ENCODE measurements at places on chromosomes 4 and X.

DNA sequence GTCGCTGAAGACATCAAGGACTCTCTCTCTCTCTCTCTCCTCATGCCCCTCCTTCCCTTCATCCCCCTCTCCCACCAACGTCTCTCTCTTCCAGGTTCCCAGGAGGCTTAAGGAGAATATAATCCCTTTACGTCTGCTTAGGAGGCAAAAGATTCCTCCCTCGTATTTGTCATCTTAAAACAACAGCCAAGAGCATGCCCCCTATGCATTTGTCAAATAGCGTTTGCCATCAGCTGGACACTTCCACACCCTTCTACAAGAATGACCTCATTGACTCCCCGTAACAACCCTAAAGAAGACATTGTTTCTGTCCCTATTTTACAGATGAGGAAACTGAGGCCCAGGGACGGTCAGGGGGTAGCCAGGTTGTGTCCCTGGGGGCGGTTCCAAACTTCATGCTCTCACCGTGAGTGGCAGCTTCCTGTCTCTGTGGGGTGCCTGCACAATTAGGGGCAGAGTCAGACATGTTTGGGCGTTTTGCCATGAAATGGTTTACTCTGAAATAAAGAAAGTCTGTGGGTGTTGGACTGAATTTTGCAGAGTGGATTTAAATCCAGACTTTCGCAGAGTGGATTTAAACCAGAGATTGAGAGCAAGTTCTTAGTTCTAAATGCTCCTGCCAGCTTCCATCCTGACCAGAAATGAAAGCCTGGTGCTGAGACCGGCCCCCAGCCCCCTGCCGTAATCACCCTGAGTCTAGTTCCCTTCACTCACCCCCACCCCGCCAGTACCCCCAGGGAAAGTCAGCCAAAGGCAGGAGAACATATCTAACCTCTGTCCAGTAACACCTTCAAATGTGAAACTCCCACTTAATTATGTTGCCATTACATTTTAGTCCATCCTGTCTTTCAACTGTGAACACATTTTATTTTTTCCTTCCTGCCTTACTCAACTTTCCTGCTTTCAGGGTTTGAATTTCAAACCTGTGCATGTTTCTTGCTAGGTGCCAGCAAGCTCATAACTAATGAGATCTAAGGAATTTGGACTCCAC lies 44.3 kb upstream of the TBL1X start:
- DNase-seq = no peak

- no peak for DNase-seq
Measured at GRCh38 chr4:7781366-7781765, 158.3 kb downstream of the AFAP1 start.

GRCh38 chr4:185379326-185380295 lies 16.1 kb downstream of the LRP2BP start:
- DNase-seq = no peak

DNA sequence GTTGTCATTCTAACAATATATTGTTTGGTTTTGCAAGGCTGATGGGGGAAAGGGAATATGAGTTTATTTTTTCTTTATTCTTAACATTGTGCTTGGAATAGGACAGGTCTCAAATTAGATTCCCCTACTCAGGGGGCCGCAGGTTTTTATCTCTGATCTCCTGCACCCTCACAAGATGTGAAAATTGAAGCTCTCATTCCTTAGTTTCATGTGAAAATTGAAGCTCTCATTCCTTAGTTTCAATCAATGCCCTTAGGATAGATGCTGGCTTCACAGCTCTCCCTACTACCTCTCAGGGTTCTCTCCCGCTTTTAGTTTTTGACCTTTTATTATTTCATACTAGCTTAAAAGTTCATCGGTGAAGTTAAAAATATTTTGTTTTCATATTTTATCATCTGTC lies 12.0 kb downstream of the NEIL3 start:
- DNase-seq = no peak

DNA sequence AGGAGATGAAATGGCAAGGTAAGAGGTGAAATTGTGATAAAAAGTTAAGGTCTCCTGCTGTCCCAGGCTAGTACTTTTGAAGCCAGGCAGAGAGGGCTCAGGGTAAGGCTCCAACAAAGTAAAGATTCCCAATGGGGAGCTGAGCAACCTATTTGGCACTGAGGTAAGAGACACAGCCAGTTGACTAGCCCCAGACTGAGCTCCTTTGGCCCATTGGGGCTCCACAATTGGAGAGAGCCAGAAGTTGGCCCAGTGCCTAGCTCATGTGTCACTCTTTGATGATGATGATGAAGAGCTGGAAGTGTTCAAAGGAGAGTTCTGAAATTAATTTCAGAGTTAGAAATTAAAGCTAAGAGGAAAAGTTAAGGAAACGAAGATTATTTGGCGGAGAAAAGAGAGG lies 94.6 kb downstream of the RLIM start:
- no peak for DNase-seq

Data from stimulated activated CD4-positive, alpha-beta T cell treated with anti-CD3 and anti-CD28 coated beads, TNF-alpha, amount 100 ng/mL, for 1 hour (primary cell).